ENCODE measurements at places on chromosomes 3 and 15.

- H3K27me3 ChIP-seq: no peaks in the 10 kb centered on the region
- H3K4me3 ChIP-seq: no peak overlapping the region
- no peak for DNase-seq
- H3K4me1 ChIP-seq: peaks cover 6% of the 10 kb centered on the region
- no peak overlapping the region for H3K27ac ChIP-seq
- H3K36me3 ChIP-seq: peaks cover 3% of the 10 kb centered on the region
These were observed 122.9 kb downstream of the MBNL1 start for GRCh38 chr3:152391671-152392070.

DNA sequence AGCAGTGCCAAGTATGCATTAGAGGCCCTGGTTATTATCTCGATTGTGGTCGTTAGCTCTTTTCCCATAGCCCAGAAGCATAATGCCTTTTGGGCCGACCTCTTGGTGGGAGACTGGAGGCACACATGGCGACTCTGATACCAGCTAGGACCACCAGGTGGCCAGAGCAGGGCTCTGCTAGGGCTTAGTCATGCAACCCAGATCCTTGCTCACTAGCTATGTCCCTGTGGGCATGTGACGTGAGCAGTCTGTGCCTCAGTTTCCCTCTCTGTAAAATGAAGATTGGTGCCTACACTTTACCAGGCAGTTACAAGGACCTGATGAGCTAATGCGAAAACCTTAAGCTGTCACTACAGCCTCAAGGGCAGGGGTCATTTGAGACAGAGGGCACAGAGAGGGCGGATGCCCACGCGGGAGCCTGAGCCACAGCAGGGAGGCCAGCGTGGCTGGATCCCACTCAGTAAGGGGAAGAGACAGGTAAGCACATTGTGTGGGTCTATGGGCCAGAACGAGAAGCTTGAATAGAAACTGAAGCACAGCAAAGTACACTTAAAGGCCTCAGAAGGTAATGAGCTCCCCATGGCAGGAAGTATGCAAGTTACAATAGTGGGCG is 8.8 kb downstream of the KLF15 start:
- H3K27ac ChIP-seq: no peak overlapping the region
- no peak overlapping the region for H3K4me3 ChIP-seq
- H3K36me3 ChIP-seq: peaks cover 2% of the 10 kb centered on the region
- no peaks in the 10 kb centered on the region for H3K27me3 ChIP-seq

DNA sequence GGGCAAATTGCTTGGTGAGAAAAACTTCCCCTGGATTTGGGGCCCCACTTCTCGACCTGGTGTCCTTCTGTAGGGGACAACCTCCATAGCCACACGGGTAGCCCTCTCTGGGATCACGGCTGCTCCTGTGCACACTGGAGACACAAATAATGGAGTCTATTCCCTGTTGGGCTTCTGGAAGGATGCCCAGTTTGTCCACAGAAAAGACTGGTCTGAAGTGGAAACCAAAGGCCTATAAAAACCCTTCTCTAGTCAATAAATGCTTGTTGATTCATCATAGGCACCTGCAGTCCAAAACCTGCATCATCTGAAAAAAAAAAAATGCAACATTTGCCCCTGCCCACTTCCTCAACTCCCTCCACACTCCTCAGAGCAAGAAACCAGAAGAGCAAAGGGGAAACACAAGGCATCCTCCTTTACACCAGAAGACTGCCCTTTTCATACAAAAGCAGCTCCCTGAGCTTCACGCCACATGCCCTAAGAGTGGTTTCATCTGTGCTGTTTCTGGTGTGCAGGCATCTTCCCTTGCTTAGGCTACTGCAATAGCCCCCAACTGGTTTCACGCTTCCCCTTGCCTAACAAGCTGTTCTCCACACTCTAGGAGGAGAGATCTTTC is 36.3 kb downstream of the SRGAP3 start:
- H3K4me1 ChIP-seq: peaks cover 2% of the 10 kb centered on the region
- H3K27ac ChIP-seq: no peak overlapping the region
- H3K36me3 ChIP-seq: no peaks in the 10 kb centered on the region
- no peaks in the 10 kb centered on the region for H3K27me3 ChIP-seq
- H3K4me3 ChIP-seq: no peak overlapping the region
- DNase-seq: no peak

GRCh38 chr3:158659454-158660237 is 12.8 kb downstream of the LXN start:
- peaks cover 1% of the 10 kb centered on the region for H3K4me1 ChIP-seq
- peaks cover 4% of the 10 kb centered on the region for H3K36me3 ChIP-seq
- no peaks in the 10 kb centered on the region for H3K27me3 ChIP-seq
- H3K27ac ChIP-seq: no peak overlapping the region
- no peak for DNase-seq
- no peak overlapping the region for H3K4me3 ChIP-seq

DNA sequence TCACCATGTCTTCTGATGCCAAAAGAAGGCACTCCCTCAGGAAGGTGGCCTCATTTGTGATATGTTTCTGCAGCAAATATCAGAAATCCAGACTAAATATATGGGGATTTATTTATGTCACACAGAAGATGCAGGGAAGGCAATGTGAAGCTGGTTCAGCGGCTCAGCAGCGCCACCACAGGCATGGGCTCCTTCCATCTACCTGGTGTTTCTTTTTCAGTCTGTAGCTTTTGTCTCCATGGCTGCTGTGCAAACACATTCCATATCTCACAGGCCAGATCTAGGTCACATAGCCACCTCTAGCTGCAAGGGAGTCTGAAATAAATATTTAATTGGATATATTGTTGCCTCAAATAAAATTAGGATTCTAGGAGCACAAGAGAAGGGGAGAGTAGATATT is 502.1 kb upstream of the IL12A start:
- no peaks in the 10 kb centered on the region for H3K27me3 ChIP-seq
- peaks cover 3% of the 10 kb centered on the region for H3K36me3 ChIP-seq
- H3K4me1 ChIP-seq: no peaks in the 10 kb centered on the region
- no peak overlapping the region for H3K4me3 ChIP-seq
- no peak overlapping the region for H3K27ac ChIP-seq

- no peak for DNase-seq
- H3K36me3 ChIP-seq: no peaks in the 10 kb centered on the region
- H3K4me1 ChIP-seq: peaks cover 8% of the 10 kb centered on the region
- peaks cover 24% of the 10 kb centered on the region for H3K27me3 ChIP-seq
- no peak overlapping the region for H3K4me3 ChIP-seq
These were observed 27.3 kb upstream of the PARL start for GRCh38 chr3:183911763-183912506.

- no peak overlapping the region for H3K27ac ChIP-seq
- no peaks in the 10 kb centered on the region for H3K36me3 ChIP-seq
- no peak overlapping the region for H3K4me3 ChIP-seq
- H3K4me1 ChIP-seq: no peaks in the 10 kb centered on the region
These were observed 19.7 kb downstream of the PLSCR2 start for GRCh38 chr3:146449613-146450012.

- no peak overlapping the region for H3K4me3 ChIP-seq
- no peaks in the 10 kb centered on the region for H3K36me3 ChIP-seq
- H3K27me3 ChIP-seq: peaks cover 14% of the 10 kb centered on the region
These were observed 78.8 kb downstream of the ATP2B2 start for GRCh38 chr3:10426346-10427220.

DNA sequence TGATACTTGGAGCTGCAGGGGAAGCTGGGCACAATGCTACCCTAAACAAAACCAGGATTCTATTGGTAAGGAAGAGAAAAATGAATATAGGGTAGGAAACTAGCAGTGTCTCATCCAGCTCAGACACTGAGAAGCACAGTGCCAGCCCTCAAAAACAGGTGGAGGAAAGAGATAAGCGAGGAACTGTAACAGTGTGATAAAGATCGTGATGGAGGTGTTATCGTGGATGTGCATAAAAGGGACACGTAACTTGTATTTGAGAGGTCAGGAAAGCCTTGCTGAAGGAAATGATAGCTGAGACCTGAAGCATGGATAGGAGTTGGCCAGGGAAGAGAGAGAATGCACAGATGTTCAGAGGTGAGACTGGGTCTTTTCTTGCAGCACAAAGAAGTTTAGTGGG is 27.4 kb downstream of the MIX23 start:
- no peak overlapping the region for H3K27ac ChIP-seq
- H3K27me3 ChIP-seq: no peaks in the 10 kb centered on the region
- peaks cover 2% of the 10 kb centered on the region for H3K4me1 ChIP-seq
- no peak for DNase-seq

- no peaks in the 10 kb centered on the region for H3K4me1 ChIP-seq
- DNase-seq: no peak
- H3K27me3 ChIP-seq: no peaks in the 10 kb centered on the region
- no peaks in the 10 kb centered on the region for H3K36me3 ChIP-seq
- H3K4me3 ChIP-seq: no peak overlapping the region
These were observed 570.9 kb upstream of the IL12A start for GRCh38 chr3:159417761-159418160.

- no peaks in the 10 kb centered on the region for H3K4me1 ChIP-seq
- H3K27ac ChIP-seq: peak overlapping the region; percentile 62
- no peak for DNase-seq
- no peaks in the 10 kb centered on the region for H3K27me3 ChIP-seq
- H3K36me3 ChIP-seq: peaks cover 27% of the 10 kb centered on the region
These were observed 23.5 kb downstream of the TSEN2 start for GRCh38 chr3:12507591-12508281.

DNA sequence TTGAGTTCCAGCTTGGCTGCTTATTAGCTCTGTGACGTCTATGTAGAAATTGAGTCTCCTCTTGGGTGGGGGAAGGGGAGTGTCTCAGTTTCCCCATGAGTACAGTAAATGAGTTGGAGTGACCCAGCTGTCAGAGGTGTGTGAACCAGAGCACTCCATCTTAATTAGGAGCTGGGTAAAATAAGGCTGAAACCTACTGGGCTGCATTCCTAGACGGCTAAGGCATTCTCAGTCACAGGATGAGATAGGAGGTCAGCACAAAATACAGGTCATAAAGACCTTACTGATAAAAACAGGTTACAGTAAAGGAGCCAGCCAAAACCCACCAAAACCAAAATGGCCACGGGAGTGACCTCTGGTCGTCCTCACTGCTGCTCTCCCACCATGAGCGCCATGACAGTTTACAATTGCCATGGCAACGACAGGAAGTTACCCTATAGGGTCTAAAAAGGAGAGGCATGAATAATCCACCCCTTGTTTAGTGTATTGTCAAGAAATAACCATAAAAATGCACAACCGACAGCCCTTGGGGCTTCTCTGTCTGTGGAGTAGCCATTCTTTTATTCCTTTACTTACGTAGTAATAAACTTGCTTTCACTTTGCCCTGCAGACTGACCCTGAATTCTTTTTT is 222.4 kb downstream of the CACNA2D3 start:
- DNase-seq: no peak
- peaks cover 40% of the 10 kb centered on the region for H3K27me3 ChIP-seq
- no peaks in the 10 kb centered on the region for H3K36me3 ChIP-seq
- H3K4me1 ChIP-seq: peaks cover 16% of the 10 kb centered on the region
- H3K4me3 ChIP-seq: no peak overlapping the region
- H3K27ac ChIP-seq: peak overlapping the region; percentile 7

DNA sequence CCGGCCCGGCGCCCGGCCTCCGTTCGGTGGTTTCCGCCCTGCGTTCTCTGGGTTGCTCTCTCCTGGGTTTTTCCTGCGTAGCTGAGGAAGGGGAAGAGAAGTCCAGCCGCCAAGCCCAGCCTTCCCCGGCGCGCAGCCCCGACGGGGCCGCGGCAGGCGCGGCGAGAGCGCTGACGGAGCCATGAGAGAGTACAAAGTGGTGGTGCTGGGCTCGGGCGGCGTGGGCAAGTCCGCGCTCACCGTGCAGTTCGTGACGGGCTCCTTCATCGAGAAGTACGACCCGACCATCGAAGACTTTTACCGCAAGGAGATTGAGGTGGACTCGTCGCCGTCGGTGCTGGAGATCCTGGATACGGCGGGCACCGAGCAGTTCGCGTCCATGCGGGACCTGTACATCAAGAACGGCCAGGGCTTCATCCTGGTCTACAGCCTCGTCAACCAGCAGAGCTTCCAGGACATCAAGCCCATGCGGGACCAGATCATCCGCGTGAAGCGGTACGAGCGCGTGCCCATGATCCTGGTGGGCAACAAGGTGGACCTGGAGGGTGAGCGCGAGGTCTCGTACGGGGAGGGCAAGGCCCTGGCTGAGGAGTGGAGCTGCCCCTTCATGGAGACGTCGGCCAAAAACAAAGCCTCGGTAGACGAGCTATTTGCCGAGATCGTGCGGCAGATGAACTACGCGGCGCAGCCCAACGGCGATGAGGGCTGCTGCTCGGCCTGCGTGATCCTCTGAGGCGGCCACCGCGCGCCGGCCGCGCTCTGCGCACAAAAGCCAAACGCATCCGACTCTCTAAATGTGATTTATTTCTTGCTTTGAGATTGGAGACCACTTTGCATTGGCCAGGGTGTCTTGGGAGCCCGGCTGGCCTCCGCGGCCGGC is 727 bp downstream of the RAP2B start:
- H3K4me3 ChIP-seq: peak overlapping the region; percentile 95
- H3K27ac ChIP-seq: peak overlapping the region; percentile 97
- no peaks in the 10 kb centered on the region for H3K36me3 ChIP-seq
- no peak for DNase-seq
- peaks cover 31% of the 10 kb centered on the region for H3K4me1 ChIP-seq
- H3K27me3 ChIP-seq: no peaks in the 10 kb centered on the region

DNA sequence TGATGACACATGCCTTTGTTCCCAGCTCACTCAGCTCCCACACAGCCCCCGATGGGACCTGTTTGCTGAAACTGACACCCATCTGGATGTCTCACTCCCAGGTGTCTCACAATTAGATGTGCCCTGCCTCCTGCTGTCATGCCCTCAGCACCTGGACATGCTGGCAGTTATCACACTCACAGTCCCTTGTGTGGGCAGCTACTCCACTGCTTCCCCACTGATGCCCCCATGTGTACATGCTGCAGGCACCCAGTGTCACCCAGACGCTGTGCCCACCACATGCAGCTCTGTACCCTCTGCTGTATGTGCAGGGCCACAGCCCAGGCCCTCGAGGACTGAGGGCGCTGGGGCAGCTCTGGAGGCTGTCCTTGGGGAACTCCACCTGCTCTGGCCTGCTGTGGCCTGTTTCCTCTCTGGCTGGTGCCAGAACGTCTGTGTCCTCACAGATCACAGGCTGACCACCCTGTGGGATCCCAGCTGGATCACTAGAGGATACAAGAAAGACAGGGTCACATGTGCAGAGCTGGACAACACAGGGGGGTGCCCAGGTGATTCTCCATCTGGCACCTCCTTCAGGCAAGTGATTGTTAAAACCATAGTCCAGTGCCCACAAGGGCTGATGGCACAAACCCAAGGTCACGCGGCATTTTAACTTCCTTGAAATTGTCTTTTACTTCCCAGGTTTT is 14.0 kb downstream of the C3orf22 start:
- H3K27ac ChIP-seq: no peak overlapping the region
- peaks cover 1% of the 10 kb centered on the region for H3K36me3 ChIP-seq
- peaks cover 8% of the 10 kb centered on the region for H3K4me1 ChIP-seq
- H3K4me3 ChIP-seq: no peak overlapping the region

- H3K27me3 ChIP-seq: peaks cover 40% of the 10 kb centered on the region
- H3K4me1 ChIP-seq: peaks cover 2% of the 10 kb centered on the region
- no peak for DNase-seq
- no peak overlapping the region for H3K4me3 ChIP-seq
These were observed 46.4 kb downstream of the GJD2 start for GRCh38 chr15:34708422-34708821.

DNA sequence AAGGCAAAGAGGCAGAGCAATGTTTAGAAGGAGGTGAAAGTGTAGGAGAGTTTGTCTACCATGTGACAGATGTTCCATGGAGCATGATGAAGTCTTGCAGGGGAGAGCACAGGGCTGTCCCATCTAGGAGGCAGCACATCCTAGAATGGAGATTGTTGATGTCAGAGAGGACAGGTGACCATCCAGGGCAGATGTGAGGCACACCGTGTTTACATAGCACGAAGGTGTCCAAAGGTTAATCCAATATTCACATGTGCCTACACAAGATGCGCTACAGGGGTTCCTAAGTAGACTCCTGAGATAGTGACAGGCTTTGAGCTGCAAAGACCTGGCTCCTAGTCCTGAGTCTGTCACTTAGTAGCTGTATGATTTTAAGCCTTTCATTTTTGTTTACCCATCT is 219.3 kb upstream of the SLCO3A1 start:
- no peak overlapping the region for H3K27ac ChIP-seq
- H3K4me1 ChIP-seq: no peaks in the 10 kb centered on the region
- no peak for DNase-seq
- H3K27me3 ChIP-seq: no peaks in the 10 kb centered on the region
- H3K36me3 ChIP-seq: no peaks in the 10 kb centered on the region
- H3K4me3 ChIP-seq: no peak overlapping the region
